ENCODE measurements at places on chromosomes 16 and 17.

DNA sequence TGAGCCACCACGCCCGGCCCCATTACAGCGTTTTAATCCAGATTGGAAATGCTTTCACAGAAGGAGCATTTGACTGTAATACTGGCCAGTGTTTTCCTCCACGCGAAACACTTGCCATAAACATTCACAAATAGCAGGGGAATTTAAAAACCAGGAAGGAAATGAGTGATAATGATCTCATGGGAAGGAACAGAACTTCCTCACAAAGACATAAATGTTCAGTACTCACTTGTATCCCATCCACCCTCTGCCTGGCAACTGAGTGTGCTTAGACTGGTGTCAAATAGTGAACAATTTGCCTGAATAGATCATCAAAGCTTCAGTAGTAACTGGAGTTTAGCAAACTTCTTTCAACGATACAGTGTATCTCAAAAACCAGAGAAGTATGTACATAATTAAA is 54.1 kb downstream of the PSMD12 start:
- peak; percentile 73 for DNase-seq

- no peak for DNase-seq
These were observed 36.6 kb upstream of the TOM1L1 start for GRCh38 chr17:54864070-54864469.

GRCh38 chr17:73798111-73798748 is 154.0 kb upstream of the SDK2 start:
- no peak for DNase-seq

DNA sequence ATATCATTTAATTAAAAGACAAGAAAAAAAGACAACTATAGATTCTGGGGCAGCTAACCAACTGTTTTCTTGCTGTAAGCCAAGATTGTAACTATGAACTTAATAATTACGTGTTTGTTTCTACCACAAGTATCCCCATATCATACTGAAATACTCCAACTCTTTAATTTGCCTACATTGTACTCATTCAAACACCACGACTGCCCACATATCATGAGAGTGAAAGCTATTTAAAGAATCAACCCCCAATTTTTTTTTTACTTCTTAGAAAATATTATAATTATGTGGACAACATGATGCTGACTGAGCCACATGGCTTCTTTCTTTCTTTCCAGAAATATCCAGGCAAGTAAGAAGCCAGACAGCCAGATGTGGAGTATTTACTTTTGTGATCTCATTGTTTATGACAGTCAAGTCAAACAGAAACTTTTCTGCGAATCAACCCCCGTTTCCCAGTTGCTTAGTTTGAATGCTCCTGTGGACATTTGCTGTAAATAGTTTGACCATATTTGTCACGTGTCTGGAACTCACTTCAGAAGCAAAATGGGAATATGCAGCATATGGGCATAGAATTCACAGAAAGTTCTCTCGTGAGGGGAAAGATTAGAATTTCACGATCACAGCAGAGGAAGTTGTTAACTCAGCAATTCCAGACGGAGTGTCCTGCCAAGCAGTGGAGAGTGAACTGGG is 126.8 kb upstream of the PSMD7 start:
- DNase-seq, result no peak

DNA sequence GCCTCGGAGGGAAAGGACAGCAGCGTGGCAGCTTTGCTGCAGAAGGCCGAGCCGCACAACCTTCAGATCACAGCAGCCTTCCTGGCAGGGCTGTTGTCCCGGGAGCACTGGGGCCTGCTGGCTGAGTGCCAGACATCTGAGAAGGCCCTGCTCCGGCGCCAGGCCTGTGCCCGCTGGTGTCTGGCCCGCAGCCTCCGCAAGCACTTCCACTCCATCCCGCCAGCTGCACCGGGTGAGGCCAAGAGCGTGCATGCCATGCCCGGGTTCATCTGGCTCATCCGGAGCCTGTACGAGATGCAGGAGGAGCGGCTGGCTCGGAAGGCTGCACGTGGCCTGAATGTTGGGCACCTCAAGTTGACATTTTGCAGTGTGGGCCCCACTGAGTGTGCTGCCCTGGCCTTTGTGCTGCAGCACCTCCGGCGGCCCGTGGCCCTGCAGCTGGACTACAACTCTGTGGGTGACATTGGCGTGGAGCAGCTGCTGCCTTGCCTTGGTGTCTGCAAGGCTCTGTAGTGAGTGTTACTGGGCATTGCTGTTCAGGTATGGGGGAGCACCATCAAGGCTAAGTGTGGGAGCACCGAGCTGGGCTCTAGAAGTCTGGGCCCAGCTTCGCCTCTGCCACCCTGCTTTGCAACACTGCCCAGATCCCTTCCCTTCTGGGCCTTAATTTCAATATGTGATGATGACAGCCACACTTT is 18.6 kb downstream of the NOD2 start:
- DNase-seq, result no peak

DNA sequence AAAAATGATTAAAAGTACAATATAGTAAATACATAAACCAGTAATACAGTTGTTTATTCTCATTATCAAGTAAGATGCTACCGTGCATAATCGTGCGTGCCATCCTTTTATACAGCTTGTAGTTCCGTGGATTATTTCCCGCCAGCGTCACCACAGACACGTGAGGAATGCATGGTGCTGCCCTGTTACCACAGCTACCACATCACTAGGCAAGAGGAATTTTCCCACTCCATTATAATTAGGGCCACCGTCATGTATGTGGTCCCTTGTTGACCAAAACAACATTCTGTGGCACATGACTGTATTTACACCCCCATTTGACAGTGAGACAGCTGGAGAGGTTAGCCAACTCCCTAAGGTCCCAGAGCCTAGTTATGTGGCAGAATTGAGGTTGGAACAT is 30.5 kb upstream of the LGALS9 start:
- DNase-seq, result no peak

DNA sequence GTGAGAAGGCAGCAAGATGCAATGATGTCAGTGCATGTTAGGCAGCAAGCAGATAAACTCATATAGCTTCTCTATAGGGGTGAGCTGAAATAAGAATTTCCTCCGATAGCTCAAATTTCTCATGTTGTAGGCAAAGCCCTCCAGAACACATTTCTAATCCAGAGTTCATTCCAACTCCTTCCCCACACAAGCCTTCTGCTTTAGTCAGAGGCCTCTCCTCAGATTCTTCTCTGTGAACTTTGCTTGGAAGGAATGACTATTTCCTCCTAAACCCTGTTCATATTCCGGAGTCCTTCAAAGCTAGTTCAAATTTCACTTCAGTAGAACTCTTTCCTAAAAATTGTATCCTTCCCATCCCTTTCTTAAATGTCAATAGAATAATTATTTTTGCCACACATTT is 144.8 kb downstream of the KCNJ2 start:
- no peak for DNase-seq

DNA sequence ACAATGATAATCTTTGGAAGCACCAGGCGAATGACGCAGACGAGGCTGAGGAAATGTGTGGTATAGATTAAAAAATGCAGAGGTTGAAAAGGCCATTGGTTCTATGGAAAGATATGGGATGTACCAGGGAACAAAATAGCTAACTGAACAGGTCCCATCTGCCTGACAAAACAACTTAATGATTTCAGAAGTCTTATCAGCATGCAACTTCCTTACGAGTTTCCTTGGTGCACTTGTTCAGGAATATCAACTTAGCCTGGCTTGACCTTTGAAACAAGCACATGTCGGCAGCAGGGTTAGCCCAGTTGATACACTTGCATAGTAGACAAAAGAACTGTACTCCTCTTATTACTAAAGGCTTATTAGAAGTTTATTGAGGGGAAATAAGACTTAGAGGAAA is 90.9 kb upstream of the CDH11 start:
- DNase-seq, result no peak

- no peak for DNase-seq
These were observed 597 bp downstream of the OVCA2 start for GRCh38 chr17:2042390-2042847.

DNA sequence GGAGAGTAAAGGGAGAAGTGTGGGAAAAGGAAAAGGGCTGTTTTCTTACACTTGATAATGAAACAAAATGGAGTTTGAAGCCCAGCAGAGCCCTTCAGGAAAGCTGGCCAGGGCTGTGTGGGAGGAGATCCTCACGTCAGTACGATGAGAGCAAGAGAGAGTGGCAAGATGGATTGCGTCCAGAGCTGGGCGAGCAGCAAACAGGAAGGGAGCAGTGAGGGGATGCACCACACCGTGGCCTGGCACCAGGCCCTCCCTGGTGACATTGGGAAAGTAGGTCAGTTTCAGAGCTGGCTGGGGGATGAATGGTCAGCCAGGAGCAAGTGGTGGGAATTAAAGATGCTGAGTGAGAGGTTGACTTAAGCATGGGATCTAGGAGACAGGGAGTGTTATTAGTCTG is 273.6 kb downstream of the GRIN2A start:
- DNase-seq, result no peak

- peak; percentile 82 for DNase-seq
These were observed 10.2 kb upstream of the EEF2K start for GRCh38 chr16:22195695-22196558.

DNA sequence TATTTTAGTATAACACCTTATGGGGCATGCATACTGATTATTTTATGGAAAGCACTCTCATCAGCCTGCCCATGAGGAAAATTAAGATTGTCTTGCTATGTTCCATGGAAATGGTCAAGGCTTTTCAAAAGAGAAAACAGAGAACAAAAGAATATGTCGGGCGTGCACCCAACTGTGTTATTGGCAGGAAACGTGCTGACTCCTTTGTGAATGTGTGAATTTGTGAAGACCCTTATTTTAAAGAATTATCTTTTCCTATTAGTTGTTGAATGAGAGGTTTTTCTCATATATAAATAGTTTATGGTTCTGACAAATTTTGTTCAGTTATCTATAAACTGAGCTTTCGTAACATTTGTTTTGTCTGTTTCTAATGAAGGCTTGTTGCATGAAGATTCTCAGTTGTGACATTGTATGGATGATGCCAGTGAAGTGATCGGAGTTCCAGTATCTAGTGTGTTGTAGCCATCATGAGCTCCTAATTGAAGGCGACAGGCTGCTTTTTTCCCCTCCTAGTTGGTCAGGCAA is 180.0 kb downstream of the BCAS3 start:
- no peak for DNase-seq

DNA sequence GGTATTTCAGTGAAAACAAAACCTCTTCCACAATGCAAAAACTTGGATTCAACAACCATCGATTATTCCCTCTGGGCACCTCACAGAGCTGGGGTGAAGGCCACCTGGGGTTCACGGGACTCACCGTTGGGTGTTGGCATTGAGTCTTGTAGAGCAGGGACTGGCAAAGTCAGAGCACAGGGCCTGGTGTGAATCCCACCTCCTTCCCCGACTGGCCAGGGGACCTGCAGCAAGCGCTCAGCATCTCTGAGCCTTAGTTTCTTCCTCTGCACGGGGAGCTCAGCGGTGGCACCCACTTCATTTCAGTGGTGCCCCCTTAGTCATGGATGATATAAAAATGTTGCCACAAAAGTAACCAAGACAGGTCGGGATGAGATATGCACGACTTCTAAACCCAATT is 100.4 kb downstream of the METRNL start:
- no peak for DNase-seq

- DNase-seq, result peak; percentile 37
These were observed 50.7 kb downstream of the NUP93 start for GRCh38 chr16:56780646-56781045.

DNA sequence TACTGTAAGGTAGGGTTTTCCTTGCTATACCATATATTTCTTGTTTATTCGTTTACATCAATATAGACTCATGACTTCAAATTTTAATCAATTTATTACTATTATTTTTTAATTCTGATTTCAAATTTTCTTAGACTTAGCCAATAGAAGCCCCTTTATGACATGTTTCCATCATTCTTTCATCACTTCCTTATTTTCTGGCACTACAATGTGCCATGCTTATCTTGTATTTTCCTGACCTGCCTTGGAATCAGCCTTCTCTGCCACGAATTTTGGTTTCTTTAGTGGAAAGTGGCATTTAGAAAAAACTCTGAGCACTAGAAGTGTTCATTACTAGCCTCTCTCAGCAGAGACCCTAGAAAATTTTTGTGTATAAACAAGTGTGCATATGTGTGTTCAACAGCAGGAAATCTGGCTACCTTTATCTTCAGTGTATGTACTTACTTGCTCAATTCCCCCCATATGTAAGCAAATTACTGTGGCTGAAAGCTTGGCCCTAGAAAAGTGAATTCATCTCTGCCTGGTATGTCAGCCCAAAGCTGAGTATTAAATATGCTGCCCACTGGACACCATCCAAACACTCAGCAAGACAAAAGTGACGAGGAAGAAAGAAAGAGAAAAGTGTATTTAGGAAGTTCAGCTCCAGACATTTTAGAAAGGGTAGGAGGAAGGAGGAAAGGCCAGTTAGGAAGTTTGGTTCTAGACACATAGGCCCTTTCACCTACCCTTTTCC is 4.0 kb downstream of the STXBP4 start:
- DNase-seq, result no peak

GRCh38 chr17:39730095-39730921 is at the start of gene MIEN1:
MIEN1 (minus strand) TSS chr17:39730532; CDS start chr17:39730495, 37 bp downstream.
- peak; percentile 69 for DNase-seq

- DNase-seq, result no peak
These were observed 45.9 kb downstream of the VAC14 start for GRCh38 chr16:70754851-70755600.

Measured in inflammatory macrophage treated with lipopolysaccharide for 1 hour (primary cell).